NCI-H1436 (cell line): ENCODE measurements at places on chromosomes 1 and 21.

DNA sequence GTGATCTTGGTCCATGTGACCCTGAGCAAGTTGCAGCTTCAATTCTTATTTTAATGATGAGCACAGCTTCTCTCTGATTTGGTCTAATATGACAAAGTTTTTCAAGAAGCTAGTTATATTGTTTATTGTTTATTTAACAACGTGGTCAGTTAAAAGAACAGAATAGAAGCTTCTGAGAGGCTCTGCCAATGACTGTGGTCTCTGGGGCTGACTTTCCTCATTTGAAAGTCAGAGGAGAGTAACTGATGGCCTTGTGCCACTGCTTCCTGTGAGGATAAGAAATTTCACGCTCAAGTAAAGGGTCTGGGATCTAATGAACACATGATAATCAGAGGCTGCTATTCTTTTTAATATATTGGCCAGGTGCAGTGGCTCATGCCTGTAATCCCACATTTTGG lies 7.3 kb downstream of the HHIPL2 start:
- no peak for DNase-seq

DNA sequence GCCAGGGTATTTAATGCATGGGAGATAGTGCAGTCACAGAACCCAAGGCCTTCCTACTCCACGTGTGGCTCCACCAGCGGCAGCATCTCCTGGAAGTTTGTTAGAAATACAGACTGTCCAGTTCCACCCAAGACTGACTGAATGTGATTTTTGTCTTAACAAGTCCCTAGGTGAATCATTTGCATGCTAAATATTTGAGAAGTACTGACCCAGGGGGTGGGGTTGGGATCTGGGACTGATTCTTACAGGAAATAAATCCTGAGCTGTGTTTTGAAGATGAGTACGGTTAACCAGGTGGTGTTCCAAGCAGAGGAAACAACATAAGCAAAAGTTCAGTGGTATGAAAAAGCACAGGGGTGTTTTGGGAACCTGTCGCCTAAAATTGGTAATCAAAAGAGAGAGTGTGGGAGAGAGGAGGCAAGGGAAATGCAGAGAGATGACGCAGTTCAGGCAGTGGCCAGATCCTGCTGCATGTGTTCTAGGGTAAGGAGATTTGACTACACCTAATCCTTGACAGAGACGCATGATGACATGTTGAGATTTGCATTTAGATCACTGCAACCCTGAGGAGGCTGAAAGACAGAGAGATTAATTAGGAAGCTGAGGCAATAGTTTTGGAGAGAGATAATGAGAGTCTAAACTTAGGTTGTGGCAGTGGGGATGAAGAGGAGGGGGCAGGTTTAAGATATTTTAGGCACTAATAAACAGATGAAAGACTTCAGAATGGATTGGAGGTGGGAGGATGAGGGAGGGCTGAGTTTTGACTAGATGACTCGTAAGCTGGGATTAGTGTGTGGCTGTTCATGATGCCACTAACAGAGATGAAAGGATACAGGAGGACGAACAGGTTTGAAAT lies 3.7 kb upstream of the ZNF326 start:
- DNase-seq, result no peak

DNA sequence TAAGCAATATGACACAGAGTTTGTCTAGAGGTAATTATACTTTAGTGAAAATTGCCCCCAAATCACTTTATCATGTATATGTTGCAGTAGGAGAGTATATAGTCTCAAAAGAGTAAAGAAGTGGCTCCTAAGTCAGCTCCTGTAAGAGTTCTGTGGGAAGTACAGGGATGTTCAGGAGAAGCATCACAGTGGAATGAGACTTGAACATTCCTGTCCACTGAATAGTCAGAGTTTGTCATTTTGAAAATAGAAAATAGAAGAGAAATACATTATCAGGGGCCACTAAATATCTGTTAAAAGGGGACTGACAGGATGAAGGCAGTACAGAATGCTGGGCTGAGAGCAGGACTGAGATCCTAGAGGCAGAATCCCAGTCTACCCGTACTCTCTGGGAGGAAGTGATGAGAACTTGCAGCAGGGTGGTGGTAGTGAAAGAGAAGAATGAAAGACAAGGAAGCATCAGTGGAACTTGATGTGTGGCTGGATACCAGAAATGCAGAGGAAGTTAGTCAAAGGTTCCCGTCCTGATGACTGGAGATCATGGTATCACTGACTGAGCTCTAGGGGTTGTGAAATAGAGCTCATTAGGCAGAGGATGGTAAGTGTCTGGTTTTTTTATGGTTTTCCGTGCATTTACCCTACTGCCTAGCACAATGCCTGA lies 153.4 kb downstream of the FMN2 start:
- no peak for DNase-seq

GRCh38 chr1:24085546-24085945 lies 26.4 kb downstream of the MYOM3 start:
- DNase-seq, result no peak

GRCh38 chr1:47780469-47780995 lies 216.7 kb downstream of the TRABD2B start:
- no peak for DNase-seq

DNA sequence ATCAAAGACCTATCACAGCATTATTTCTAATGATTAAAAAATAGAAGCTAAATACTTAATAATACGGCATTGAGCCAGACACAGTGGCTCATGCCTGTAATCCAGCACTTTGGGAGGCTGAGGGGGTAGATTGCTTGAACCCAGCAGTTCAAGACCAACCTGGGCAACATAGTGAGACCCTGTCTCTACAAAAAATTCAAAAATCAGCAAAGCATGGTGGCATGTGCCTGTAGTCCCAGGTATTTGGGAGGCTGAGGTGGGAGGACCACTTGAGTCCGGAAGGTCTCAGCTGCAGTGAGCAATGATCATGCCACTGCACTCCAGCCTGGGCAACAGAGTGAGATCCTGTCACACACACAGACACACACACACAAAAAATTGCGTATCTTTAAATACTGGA lies 10.7 kb downstream of the TAF13 start:
- DNase-seq, result no peak

DNA sequence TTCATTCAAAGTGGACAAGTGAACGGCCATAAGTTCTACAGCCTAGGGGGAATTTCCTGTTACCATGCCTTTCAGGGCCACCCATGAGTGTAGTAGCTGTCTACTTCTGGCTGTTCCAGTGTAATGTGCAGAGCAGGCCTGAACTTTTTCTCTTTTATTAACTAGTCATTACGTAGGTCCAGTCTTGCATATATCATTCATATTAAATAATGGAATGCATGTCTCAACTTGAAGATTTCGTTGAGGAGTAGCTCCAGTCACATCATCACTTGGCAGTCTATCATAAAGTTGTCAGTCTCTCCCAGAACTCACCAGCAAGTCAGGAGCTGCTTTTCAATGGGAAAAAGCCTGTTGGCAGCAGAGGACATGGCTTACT lies 12.0 kb upstream of the GIPC2 start:
- DNase-seq, result no peak

DNA sequence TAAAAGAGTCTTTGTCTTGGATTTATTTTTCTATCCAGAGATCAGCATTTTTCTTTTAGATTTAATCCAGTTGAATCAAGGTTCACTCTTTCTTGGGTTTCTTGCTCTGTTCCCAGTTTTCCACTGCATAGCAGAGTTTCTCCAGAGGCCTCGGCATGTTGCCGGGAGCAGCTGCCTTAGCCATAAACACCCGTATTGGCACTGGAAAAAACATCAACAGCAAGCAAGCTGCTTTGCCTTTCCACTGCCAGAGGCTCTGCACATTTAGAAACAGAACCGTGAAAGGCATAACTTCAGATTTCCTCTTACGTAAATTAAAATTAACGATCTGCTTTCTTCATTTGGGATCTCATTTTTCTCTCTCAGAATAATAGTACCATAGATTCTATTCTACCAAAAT lies 181.8 kb upstream of the L1TD1 start:
- DNase-seq, result no peak

GRCh38 chr1:216190438-216190837 lies 232.8 kb downstream of the USH2A start:
- no peak for DNase-seq

DNA sequence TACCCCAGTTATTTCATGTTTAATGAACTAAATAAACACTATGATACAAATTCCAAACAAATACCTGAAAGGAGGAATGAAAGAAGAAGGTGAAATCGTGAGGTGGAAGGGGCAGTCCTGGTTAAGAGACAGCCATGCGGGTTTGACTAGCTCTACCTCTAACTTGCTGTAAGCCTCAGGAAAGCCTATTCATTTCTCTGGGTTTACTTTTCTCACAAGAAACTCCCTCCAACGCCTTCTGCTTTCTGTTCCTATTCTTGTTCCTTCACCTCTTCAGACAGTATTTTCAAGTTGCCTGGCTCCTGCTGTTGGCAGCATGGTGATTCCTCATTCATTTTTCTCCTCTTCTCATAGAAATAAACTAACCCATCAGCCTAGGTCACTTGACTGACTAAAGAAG lies 92.4 kb downstream of the NTPCR start:
- DNase-seq, result no peak

DNA sequence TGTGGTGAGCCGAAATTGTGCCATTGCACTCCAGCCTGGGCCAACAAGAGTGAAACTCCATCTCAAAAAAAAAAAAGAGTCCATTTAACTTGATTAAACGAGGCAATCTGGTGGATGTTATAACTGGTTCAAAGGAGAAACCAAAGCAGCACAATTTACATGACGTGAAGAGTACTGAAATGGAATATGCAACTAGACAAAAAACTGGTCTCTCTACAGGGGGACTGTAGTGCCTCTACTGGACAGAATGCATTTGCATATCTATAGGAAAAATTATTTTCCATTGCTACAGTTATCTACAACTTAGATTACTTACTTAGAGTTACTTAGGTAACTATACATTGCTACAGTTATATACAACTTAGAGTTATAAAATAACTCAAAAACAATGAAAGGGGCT lies 2.7 kb upstream of the CAPN2 start:
- DNase-seq, result no peak

- no peak for DNase-seq
These were observed 3.4 kb upstream of the MPC2 start for GRCh38 chr1:167940264-167940663.

DNA sequence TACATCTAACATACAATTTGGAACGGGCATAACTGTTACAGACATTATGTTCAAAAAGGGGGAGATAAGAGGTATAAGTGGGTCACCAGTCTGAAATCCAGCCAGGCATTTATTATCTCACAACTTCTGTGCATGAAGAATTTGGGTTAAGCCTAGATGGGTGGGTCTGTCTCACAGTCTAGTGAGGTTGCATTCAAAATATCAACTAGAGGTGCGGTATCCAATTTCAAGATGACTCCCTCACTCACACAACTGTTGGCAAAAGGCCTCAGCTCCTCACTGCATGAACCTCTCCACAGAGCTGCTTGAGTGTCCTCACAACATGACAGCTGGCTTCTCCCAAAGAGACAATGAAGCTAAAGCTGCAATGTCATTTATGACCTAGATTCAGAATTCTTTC lies 4.7 kb downstream of the AUNIP start:
- DNase-seq, result no peak

GRCh38 chr1:14642712-14643111 lies 44.2 kb downstream of the KAZN start:
- no peak for DNase-seq

DNA sequence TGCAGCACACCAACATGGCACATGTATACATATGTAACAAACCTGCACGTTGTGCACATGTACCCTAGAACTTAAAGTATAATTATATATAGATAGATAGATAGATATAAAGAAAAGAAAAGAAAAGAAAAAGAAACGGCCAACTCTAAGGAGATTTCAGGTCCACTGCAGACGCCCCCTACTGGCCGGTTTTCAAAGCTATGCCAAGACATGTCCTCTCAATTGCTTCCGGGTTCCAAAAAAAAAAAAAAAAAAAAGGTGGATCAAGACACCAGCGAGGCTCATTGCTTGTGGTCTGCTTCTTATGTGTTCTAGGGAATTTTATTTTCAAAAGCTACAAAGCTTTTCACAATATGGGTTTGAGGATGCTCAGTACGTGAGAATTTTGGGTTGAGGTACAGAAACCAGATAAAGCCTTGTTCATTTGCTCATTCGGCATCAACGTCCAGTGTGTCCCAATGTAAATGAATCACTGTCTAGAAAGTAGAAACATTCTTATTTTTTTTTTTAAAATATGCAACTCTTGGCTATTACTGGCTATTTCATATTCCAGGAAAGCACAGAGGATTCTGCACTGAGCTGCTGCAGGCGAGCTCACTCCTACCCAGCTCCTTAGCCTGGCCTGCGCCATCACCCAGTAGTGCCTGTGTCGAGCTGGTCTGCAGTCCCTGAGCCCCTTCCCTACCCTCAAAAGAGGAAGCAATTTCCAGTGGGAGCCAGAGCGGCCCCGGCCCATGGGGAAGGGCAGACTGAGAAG lies 643.0 kb downstream of the KIF26B start:
- no peak for DNase-seq

DNA sequence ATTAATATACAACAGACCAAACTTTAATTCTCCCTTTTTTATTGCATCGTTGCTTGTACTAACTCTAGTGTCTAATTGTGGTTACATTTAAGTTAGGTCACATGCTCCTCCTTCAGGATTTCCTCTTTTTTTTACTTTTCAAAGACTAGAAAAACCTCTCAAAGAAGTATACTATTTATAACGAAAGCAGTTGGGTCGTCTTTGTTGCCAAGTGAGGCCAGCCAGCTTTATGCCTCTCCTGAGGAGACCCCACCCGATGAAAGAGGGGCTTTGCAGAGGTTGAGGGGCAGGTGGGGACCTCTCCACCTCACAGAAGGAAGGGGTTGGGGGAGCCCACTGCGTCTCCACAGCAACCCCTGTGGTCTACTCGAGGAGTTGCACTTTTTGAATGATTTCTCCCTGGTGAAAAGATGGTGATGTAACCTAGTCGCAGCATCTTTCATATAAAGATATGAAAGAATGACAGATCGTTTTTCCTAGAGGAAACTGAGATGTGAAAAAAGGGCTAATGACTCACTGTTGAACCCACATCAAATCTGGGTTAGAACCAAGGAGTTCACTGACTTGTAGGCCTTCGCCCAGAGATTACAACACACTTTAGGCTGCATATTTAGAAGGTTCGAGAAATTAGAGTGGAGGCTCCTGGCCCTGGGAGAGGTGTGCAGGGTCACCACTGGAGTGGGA lies 6.4 kb downstream of the TGFB2 start:
- DNase-seq, result no peak

GRCh38 chr1:116420417-116421200 lies 47.6 kb downstream of the ATP1A1 start:
- DNase-seq, result no peak

GRCh38 chr21:21921410-21922232 lies 923.4 kb downstream of the NCAM2 start:
- DNase-seq, result peak; percentile 1

GRCh38 chr21:22395965-22396364 lies 1397.8 kb downstream of the NCAM2 start:
- DNase-seq, result no peak

DNA sequence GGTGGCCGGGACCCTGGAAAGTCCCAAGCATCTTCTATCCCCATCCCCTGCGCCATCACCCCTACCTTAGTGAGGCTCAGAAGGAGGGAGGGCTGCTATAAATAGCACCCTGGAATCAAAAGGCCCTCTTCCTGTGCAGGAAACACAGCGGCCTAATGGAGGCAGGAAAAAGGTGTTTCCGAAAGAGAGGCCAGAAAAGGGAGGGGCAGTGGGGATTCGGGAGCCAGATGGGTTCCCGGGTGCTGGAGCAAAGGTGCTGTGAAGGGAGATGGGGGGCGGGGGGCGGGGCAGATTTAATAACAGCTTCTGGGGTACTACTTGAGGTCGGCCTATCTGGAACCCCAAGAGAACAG lies 16.6 kb downstream of the NAV1 start:
- no peak for DNase-seq

GRCh38 chr1:2415337-2415736 lies 3.0 kb upstream of the PEX10 start:
- no peak for DNase-seq
